Spinal cord (tissue), 10 donors: ENCODE measurements at places on chromosomes 7 and 10. TPM values are rescaled to one million over a fixed set of nuclear protein-coding genes. Genes with fewer than 3 reads are reported as not detected.

Gene HABP2
- 0.17 TPM for polyA plus RNA-seq

Gene ZNF425
- 6.1 TPM for polyA plus RNA-seq

Gene CNNM1
- 6.7 TPM for polyA plus RNA-seq

Gene KCNIP2
- 51.9 TPM for polyA plus RNA-seq

Gene WNT8B
- polyA plus RNA-seq: 0.32 TPM

Gene CCDC3
- polyA plus RNA-seq: 51.1 TPM

Gene SLC18A2
- polyA plus RNA-seq: 1.0 TPM

Gene HHEX
- 8.8 TPM for polyA plus RNA-seq

Gene SEMA3A
- 11.7 TPM for polyA plus RNA-seq

Gene PYROXD2
- polyA plus RNA-seq: 18.7 TPM

Gene ELMO1
- 98.3 TPM for polyA plus RNA-seq

Gene ZDHHC6
- 49.0 TPM for polyA plus RNA-seq

Gene ADARB2
- polyA plus RNA-seq: 11.1 TPM

Gene TLL2
- 4.5 TPM for polyA plus RNA-seq

Gene RADIL
- polyA plus RNA-seq: 23.7 TPM

Gene INA
- polyA plus RNA-seq: 322 TPM

Gene SPAM1
- not detected for polyA plus RNA-seq

Gene TAS2R3
- polyA plus RNA-seq: 0.33 TPM

Gene TRPV5
- 0.24 TPM for polyA plus RNA-seq

Gene PDZD7
- 10.9 TPM for polyA plus RNA-seq

Gene RTKN2
- polyA plus RNA-seq: 9.0 TPM

Gene GIMAP7
- 8.7 TPM for polyA plus RNA-seq
